CD4-positive, alpha-beta T cell treated with Interleukin-10 for 1 hour (primary cell): ENCODE measurements at places on chromosomes 16 and 17.

DNA sequence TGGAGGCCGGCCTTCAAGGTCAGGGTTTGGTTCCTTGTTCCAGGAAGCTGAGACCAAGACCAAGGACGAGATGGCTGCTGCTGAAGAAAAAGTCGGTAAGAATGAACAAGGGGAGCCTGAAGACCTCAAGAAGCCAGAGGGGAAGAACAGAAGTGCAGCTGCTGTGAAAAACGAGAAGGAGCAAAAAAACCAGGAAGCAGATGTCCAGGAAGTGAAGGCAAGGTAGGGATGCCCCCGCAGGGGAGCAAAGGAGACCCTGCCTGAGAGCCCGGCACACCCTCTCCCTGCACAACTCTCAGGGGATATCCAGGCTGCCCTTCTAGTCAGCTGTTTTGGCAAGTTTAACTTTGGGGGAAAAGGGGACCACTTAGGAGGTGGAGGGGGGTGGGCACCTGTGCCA, 29.0 kb downstream of the RNF213 start:
- DNase-seq, result no peak

GRCh38 chr16:85402910-85403692, 210.0 kb upstream of the GSE1 start:
- DNase-seq, result no peak

- no peak for DNase-seq
Observed at GRCh38 chr17:20046629-20047028, 37.5 kb downstream of the SPECC1 start.

DNA sequence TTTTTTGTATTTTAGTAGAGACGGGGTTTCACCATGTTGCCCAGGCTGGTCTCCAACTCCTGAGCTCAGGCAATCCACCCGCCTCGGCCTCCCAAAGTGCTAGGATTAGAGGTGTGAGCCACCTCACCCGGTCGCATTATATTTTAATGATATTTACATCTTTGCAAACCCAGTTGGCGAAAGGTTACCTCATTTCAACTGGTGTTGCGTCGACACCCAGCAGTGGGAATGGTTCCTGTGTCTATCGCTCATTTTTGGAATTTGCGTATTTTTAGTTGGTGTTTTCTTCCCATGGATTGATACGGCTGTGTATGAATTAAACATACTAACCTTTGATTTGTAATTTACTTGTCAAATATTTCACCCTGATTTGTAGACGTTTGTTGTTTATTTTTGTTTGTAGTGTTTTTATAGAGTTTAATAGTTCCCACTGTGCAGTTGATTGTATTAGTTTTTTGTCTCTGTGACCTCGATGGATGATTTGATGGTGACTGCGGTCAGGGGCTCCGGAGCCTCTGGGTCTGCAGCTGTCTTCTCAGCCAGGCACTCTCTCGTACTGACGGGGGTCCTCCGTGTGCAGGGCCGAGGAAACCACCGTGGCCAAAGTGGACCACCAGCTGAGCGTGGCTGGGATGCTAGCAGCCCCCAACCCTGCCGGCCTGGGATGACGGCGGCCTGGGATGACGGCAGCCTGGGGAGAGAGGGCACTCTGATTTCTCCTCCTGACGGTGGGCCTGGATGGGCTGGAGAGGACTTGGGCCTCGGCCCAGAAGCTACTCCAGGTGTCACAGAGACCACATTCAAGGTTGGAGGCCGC, 4.0 kb downstream of the CD7 start:
- no peak for DNase-seq

DNA sequence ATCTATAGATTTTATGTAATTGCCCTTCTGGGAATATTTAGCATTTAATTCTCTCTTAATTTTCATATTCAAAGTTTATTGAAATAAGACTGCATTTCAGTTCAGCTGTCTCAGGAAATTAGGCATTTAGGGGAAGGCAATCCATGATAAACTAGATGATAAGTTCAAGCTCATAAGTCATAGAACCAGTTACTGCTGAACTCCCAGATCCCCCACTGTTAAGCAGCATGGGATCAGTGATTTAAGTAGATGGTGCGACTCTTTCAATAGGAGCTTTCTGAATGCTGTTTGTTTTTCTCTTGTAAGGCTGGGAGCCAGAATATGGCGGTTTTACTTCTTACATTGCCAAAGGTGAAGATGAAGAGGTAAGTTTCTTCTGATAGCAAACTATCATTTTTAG, 23.8 kb downstream of the OGFOD1 start:
- DNase-seq, result no peak

DNA sequence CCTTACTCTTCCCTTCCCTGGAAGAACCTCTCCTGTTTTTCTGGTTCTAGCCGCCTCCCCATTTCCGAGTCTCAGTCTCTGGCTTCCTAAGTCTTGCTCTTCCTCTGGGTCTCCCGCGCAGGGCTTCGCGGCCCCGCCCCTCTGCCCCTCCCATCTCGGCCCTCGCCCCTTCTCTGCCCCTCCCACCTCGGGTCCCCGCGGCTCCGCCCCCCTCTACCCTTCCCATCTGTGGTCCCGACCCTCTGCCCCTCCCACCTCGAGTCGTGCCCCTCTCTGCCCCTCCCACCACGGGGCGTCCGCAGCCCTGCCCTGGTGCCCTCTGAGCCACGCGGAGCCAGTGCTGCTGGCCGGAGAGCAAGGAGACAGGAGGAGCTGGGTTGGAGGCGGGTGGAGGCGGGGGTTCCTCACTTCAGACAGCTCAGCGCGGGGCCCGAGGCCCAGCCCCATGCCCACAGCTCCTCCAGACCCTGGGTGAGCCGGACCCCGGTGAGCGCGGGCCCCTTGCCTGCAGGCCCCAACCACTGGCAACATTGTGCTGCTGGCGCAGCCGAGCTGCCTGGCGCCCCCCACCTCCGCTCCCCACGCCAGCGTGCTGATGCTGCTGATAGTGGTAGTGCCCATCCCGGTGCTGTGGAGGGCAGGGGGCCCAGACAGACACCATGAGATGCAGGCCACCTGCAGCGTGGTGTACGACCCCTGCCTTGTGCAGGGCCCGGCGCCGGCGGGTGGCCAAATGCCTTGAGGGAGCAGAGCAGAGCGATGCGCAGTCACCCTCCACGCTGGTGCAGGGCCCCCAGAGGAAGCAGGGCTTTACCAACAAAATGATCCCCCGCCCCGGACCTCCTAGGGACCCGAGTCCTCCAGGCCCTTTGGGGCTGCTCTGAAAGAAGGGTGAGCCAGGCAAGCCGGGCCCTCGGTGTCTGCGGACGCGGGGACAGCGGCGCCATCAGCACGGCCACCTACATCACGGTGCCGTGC, 2115.3 kb downstream of the TP53TG3F start:
- no peak for DNase-seq
